ENCODE measurements at places on chromosomes 16 and 17.

DNA sequence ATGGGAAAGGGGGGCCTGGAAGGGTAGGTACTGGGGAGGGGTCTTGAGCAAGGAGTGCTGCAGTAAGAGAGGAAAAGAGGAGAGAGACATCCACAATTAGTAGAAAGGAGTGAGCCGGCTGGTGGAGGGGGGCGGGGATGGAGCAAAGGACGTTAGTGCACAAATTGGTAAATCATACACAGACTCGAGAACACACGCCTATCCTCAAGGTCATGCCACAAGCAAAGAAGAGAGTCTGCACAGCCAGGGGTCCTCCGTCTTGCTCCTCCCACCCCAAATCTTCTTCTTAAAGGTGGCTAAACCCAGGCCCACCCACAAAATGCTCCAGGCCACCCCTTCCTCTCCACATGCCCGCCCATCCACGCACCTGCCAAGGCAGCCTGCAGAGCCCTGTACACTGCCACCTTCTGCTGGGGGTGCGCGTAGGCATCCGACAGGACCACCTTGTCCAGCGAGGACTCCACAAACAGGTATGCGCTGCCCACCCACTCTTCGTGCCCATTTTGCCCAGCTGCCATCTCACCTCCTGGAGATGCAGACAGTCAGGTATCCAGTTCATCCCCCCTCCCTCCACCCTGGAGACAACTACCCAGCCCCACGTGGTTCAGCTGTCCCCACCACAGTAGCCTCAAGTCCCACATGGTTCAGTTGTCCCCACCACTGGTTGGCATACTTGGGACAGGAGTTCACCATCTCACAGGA, 3.4 kb downstream of the TRADD start:
- DNase-seq: no peak

- DNase-seq: no peak
These were observed 7.2 kb upstream of the MLYCD start for GRCh38 chr16:83891742-83892141.

DNA sequence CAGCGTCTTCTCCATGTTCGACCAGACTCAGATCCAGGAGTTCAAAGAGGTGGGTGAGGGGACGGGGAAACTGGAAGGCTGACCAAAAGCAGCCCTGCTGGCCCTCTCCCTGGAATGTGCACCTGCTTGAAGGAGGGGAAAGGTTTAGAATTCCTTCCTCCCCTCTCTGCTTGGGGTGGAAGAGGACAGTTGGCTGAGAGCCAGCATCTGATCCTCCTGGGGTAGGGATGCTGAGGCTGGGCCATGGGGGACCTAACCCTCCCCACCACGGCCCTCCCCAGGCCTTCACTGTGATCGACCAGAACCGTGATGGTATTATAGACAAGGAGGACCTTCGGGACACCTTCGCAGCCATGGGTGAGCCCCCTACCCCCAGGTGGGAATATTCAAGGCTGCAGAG, 1.3 kb downstream of the MYL11 start:
- peak; percentile 16 for DNase-seq

DNA sequence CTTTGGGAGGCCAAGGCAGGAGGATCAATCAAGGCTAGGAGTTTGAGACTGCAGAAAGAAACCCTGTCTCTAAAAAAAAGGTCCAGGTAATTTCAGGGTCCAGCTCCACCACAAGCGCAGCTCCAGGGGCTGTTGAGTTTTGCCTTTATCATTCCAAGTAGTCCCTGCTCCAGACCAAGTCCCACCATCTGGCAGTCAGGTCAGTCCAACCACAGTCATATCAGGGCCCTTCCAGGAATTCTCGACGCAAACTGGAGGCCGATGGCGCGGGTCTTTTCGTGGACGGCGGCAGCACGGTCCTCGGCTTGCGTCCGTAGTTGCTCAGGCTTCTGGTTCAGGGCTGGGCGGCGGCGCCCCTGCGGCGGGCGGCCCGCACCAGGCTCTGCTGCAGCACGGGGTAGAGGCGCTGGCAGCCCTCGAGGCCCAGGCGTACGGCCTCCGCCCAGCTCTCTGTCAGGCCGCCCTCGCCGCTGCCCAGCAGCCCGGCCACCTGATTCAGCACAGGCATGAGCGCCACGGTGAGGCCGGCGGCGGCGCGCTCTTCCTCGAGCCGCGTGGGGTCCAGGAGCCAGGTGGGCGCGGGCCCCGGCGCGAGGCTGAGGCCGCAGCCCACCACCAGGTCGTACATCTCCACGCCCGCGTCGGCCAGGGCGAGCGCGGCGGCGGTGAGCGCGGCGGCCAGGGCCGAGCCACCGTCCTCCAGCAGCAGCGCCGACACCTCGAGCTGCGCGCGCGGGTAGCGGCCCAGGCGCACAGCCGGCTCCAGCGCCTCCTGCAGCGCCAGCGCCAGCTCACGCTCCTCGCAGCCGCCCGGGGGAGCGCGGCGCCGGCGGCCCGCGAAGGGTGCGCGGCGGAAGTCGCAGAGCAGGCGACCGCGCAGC, 752 bp downstream of the EXOSC6 start:
- peak; percentile 76 for DNase-seq

GRCh38 chr16:86578061-86578599, at the start of gene FOXL1:
Gene FOXL1 (plus strand): TSS chr16:86578549. CDS start chr16:86578724, 175 bp downstream.
- DNase-seq: no peak

DNA sequence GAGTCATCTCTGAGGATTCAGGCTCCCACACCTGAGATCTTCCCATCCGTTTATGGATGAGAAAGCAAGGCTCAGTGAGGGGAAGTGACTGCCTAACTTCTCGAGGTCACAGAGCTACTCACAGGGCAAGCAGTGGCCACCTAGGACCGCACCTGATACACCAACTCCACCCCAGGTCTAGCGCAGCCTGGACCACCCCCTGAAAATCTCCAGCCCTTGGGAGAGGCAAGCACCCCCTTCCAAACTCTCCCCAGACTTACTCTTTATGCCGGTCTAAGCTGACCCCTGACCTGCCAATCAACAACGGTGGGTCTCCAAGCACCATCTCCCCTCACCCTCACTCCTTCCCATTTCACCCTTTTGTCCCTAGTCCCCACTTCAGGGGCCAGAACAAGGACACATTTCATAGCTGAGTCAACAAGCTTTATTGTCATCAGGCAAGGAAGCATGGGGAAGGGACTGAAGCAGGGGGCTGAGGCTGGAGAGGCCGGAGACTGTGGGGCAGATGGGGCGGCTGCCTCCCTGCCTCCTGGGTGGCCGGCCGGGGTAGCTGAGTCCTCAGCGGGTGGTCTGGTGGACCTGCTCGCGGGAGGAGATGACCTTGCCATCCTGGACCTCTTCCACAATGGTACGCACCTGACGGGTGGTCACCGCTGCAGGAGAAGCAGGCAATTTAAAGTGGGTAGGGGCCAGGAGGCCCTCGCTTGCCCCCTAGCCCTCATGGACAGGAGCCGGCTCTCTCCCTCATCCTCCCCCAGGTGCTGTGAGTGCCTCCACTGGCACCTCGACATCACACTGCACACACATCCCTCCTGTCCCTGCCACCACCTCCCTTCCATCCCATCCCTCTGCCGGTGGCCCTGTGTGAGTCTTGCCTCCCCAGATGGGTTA, 5.1 kb downstream of the KRT17 start:
- DNase-seq: no peak

DNA sequence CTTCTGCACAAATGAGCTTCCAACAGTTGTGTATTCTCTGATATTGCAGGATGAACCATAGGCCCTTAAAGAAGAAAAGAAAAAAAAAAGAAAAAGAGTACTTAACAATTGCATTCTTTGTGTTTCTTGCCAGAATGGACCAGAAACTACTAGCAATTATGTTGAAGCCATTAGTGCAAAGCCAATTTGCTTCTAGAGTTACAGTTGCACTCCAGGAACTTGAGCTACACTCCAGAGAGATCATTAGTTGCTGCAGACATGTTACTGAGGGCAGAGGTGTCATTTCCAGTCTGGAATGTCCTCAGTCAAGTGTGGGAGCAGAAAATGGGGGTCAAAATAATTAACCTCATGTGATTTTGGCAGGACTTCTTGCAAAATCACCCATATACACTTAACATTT, 85.6 kb upstream of the CCL2 start:
- no peak for DNase-seq

DNA sequence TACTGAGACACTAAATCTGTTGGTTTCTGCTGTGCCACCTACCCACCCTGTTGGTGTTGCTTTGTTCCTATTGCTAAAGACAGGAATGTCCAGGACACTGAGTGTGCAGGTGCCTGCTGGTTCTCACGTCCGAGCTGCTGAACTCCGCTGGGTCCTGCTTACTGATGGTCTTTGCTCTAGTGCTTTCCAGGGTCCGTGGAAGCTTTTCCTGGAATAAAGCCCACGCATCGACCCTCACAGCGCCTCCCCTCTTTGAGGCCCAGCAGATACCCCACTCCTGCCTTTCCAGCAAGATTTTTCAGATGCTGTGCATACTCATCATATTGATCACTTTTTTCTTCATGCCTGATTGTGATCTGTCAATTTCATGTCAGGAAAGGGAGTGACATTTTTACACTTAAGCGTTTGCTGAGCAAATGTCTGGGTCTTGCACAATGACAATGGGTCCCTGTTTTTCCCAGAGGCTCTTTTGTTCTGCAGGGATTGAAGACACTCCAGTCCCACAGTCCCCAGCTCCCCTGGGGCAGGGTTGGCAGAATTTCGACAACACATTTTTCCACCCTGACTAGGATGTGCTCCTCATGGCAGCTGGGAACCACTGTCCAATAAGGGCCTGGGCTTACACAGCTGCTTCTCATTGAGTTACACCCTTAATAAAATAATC, 14.6 kb downstream of the STH start:
- DNase-seq: no peak

GRCh38 chr16:82197540-82198240, 27.7 kb upstream of the MPHOSPH6 start:
- no peak for DNase-seq

DNA sequence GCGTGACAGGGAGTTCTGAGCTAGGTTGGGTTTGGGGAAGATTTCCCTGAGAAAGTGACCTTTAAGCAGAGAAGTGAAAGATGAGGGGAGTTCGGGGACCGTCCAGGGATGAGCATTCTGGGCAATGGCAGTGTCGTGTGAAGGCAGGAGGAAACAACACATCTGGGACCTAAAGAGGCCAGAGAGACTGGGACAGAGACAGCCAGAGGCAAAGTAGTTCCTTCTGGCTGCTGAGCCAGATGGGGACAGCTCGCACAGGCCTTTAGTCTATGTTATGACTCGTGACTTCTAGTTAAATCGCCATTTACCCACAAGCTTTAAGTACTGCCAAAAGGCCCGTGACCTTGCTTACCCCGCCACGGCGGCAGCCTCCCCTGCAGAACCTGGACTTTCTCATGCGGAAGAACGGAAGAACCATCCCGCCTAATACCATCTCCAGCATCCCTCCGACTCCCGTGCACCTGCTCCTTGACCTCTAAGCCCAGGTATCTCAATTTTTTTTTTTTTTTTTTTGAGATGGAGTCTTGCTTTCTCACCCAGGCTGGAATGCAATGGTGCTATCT, 8.5 kb upstream of the MED11 start:
- DNase-seq: no peak

GRCh38 chr17:76139801-76140660, 1.0 kb downstream of the FOXJ1 start:
- DNase-seq: peak; percentile 47

GRCh38 chr16:8631373-8631772, 9.9 kb downstream of the METTL22 start:
- DNase-seq: no peak

DNA sequence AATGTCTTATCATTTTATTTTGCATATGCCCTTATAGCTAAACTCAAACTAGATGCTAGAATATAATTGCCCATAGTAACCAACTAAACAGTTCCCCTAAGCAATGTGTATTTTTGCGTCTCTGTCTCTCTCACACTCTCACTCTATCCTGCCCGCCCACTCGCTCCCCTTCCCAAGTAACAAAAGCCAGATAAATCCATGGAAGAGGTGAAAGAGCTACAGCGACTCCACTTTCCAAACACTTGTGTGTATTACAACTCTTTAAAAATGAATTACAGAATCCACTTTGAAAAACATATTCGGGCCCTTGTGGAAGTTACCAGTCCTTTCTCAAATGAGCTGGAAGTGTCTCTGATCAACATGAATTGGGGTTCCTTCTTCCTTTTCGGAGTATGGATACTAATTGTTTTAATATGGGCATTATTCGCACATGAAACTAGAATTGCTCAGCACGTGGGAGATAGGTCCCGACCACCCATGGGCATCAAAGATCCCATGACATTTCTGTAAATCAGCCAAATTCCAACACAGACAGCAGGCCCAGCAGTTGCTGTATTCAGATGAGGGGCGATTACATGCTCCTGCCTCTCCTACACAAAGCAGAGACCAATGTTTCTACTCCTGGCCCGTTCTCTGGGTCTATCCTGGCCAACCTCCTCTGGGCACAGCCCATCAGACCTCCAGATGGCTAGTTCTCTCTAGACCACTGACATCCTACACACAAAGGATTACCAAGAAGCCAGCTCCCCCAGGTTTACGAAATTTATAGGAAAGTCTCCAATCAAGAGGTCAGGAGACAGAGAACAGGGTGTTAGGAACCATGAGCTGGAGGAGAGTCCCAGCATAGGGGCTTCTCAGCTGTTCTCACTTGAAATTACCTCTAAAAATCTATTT, 121.5 kb downstream of the ZFHX3 start:
- no peak for DNase-seq

DNA sequence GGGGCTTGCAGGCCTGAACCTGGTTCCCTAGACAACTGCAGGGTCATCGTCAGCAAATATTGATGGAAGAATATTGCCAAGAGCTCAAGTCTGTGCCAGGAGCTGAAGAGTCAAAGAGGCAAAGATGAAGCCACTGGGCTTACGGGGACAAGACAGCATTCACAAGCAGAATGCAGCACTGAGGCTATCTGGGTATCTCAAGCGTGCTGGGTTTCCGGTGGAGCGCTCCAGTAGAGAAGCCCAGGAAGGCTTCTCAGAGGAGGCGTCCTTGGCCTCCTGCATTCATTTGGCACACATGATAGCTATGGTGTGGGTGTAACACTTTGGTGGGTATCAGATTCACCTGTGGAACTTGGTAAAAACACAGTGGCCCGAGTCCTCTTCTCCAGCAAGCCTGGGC, 2.9 kb downstream of the FADS6 start:
- no peak for DNase-seq

- peak; percentile 69 for DNase-seq
These were observed 24.3 kb upstream of the LASP1NB start for GRCh38 chr17:38900978-38901656.

- DNase-seq: peak; percentile 66
These were observed 1.6 kb downstream of the PYCARD start for GRCh38 chr16:31200821-31201568.

- peak; percentile 75 for DNase-seq
These were observed 22.3 kb downstream of the SAP30BP start for GRCh38 chr17:75689441-75689873.

GRCh38 chr17:77373299-77374169, 232.8 kb downstream of the SEC14L1 start:
- peak; percentile 72 for DNase-seq

DNA sequence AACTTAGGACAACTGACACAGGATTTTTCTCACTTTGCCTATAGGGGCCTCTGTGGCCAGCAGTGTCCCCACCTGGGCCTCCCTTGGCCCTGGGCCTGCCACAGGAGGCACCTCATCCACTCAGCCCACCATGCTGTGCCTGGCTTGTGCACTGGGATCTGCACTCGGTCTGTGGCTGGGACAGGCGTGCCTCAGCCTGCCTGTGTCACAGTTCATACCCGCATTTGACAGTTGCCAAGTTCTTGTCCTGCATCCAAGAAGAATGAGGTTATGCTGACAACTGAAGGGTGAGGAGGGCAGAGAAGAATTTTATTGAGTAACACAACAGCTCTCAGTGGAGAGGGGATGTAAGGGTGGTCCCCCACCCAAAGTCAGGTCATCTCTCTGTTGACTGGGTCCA, 36.0 kb downstream of the ZFP90 start:
- DNase-seq: no peak
